ENCODE measurements at places on chromosomes 3 and 15. TPM values are rescaled to one million over a fixed set of nuclear protein-coding genes. Genes with fewer than 3 reads are reported as not detected.

DNA sequence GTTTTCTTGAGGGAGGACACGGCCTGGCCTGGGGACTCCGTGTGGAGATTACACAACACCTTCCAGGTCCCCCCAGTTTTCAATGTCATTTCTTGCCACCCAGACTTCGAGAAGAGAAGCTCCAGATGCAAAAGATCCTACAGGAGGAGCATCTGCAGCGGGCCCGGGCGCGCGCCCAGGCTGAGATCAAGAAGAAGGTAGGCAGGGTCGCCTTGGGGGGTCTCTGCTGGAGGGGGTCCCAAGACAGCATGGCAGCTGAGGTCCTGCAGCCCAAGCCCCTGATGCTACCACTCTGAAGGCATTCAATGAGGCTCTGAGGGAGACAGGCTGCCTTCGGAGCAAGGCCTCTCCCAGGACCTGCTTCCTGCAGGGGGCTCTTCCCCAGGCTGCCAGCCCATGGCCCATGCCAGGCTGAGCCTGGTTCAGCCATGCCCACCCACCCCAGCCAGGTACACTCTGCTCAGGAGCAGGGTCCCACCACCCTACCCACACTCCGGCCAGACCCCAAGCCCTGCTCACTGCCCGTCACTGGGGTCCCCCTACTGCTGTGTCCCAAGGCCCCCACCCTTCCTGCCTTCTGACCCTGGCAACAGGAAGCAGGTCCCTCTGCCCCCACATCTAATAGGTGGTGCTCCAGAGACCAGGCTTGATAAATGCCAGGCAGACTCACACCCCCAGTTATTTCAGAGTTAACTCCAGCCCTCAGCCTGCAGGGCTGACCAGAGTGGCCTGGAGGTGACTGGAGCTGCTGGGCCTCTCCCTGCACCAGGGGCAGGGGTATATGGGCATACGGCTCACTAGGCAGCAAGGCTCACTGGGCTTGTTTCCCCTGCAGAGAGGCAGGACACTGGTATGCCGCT, 40.0 kb downstream of the ZXDC start:
- DNase-seq: no peak

DNA sequence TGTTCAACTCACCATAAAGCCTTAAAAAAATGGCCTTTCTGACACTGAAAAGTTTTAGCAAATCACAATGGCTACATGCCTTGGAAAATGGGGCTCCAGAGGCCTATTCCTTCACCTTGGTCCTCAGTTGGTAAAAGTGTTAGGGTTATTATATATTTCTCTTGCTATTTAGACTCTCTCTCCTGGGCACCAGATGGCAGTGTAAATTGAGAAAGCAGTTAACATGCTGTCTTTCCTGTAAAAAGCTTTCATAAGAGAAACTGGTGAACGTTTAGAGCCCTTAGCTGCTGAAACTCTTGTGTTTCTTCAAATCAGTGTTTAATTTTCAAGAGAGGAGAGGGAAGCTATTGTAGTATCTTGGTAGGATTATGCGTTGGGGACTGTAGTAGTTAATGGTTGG, 89.9 kb downstream of the LRTM1 start:
- no peak for DNase-seq

ZNF385D gene
- total RNA-seq: not detected

ADAMTS17 gene
- total RNA-seq: 1.5 TPM
